ENCODE measurements at places on chromosomes 11 and 22.

DNA sequence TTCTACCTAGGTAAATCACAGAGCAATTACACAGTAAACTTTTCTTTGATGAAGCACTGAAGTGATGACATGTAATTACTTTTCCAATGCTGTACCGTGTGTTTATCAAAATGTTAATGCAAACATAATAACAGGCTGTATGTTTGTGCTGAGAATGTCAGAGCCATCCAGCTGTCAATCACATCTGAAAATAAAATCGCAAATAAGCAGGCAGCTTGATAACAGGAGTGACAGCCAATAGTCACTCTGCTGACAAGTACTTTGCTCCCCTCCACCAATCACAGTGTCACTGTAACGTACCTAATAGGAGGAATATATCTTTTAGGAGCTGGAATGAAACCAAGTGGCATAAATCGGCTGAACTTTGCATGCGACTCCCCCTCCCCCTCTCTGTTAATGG is 119.7 kb downstream of the KIRREL3 start:
- H3K27me3 ChIP-seq = peaks cover 8% of the 10 kb centered on the region
- no peak overlapping the region for H3K4me3 ChIP-seq
- no peaks in the 10 kb centered on the region for H3K4me1 ChIP-seq
- no peak overlapping the region for H3K27ac ChIP-seq
- DNase-seq = no peak
- no peaks in the 10 kb centered on the region for H3K36me3 ChIP-seq

DNA sequence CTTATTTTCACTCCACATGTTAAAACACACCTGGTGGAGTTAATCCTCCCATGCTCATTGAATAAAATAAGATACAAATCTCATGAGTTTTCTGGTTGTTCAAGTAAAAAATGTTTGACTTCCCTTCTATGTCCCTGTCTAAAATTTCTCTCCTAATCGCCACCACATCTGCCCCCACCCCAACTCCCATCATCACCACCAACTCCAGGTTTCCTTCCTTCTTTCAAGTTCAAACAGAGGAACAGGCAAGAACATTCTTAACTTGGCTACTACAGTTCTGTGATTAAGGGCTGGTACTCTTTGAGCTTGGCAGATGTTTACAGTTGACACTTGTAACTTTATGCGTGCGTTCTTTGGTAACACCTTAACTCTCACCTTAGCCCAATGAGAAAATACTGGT is 9.1 kb upstream of the PSMA1 start:
- H3K4me1 ChIP-seq = no peaks in the 10 kb centered on the region
- no peaks in the 10 kb centered on the region for H3K27me3 ChIP-seq

DNA sequence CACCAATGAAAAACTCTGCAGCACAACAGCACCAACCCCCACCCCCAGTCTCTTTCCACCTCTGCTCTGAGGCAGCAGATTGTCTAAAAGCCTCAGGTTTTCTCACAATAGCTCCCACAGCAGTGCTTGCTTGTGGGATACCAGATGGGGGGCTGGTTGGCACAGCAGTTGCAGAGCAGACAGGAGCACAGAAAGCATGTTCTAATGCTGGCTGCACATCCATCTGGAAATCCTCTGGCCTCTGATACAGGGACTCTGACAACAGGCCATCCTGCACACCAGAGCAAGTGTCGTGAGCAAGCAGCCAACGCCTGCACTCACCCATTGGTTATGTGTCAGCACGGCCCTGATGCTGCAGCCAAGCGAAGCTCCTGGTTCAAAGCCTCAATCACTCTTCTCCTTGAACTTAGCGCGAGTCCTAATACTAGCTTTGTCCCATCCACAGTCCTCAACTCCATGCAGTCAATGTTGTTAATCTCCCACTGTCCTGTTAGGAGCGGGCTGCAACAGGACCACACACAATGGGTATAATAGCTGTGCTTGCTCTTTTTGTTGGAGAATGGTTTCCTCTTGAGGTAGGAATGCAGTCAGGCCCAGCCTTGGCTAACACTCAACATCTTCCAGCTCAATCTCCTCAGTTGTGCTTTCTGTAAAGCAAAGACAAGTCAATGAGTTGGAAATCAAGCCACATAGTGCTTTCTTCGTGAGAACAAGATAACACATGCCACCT is 30.3 kb downstream of the VSTM5 start:
- peaks cover 2% of the 10 kb centered on the region for H3K36me3 ChIP-seq
- no peaks in the 10 kb centered on the region for H3K27me3 ChIP-seq
- no peak overlapping the region for H3K27ac ChIP-seq
- H3K4me1 ChIP-seq = no peaks in the 10 kb centered on the region

- no peaks in the 10 kb centered on the region for H3K27me3 ChIP-seq
- no peaks in the 10 kb centered on the region for H3K36me3 ChIP-seq
- H3K4me1 ChIP-seq = no peaks in the 10 kb centered on the region
These were observed 35.2 kb upstream of the LIN7C start for GRCh38 chr11:27541790-27542189.

DNA sequence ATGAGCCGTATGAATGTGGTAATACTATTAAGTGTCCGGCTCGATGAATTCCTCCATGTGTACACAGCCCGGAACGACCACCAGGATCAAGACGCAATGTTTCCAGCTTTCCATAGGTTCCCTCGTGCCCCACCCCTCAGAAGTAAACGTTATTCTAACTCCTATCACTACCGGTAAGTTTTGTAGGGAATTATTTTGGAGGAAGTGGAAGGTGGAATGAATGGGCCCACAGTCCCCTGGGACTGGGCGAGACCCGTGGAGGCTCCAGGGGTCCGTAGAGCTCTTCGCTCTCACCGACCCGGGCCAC is 720 bp upstream of the FAR1 start:
- no peaks in the 10 kb centered on the region for H3K36me3 ChIP-seq
- no peaks in the 10 kb centered on the region for H3K27me3 ChIP-seq
- no peaks in the 10 kb centered on the region for H3K4me1 ChIP-seq
- no peak overlapping the region for H3K4me3 ChIP-seq
- no peak overlapping the region for H3K27ac ChIP-seq

GRCh38 chr11:112042161-112042960 is 17.2 kb downstream of the DLAT start:
- H3K27ac ChIP-seq = no peak overlapping the region
- H3K4me3 ChIP-seq = no peak overlapping the region
- no peaks in the 10 kb centered on the region for H3K27me3 ChIP-seq
- DNase-seq = no peak

GRCh38 chr11:19718951-19719350 is 6.3 kb downstream of the NAV2 start:
- no peak overlapping the region for H3K27ac ChIP-seq
- no peak for DNase-seq
- no peaks in the 10 kb centered on the region for H3K4me1 ChIP-seq
- H3K4me3 ChIP-seq = no peak overlapping the region

GRCh38 chr11:44767421-44767820 is 40.7 kb downstream of the TSPAN18 start:
- peaks cover 5% of the 10 kb centered on the region for H3K27me3 ChIP-seq
- no peaks in the 10 kb centered on the region for H3K36me3 ChIP-seq
- H3K27ac ChIP-seq = no peak overlapping the region
- no peaks in the 10 kb centered on the region for H3K4me1 ChIP-seq
- DNase-seq = no peak
- no peak overlapping the region for H3K4me3 ChIP-seq

DNA sequence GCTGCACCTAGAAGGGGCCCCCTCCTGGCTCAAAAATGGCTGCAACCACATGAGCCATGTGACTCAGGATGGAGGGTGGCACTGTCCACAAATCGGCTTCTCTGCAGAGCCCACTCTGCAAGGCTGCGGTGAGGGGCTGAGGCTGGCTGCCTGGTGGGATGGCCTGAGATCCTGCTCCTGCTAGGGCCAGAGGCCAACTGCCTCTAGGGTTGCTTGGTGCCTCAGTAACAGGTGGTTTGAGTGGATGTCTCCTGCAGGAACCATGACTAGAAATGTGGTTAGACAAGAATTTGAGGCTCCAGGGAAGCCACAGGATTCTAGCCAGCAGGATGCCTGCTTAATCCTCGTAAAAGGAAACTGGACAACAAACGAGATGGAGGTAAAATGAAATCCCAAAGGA is 17.1 kb downstream of the PATZ1 start:
- H3K4me3 ChIP-seq = no peak overlapping the region
- H3K4me1 ChIP-seq = no peaks in the 10 kb centered on the region
- H3K36me3 ChIP-seq = peaks cover 93% of the 10 kb centered on the region
- DNase-seq = no peak

- H3K27ac ChIP-seq = no peak overlapping the region
- DNase-seq = no peak
- H3K4me1 ChIP-seq = no peaks in the 10 kb centered on the region
- no peaks in the 10 kb centered on the region for H3K27me3 ChIP-seq
- H3K36me3 ChIP-seq = no peaks in the 10 kb centered on the region
These were observed 39.5 kb downstream of the MACROD1 start for GRCh38 chr11:64126371-64126770.

DNA sequence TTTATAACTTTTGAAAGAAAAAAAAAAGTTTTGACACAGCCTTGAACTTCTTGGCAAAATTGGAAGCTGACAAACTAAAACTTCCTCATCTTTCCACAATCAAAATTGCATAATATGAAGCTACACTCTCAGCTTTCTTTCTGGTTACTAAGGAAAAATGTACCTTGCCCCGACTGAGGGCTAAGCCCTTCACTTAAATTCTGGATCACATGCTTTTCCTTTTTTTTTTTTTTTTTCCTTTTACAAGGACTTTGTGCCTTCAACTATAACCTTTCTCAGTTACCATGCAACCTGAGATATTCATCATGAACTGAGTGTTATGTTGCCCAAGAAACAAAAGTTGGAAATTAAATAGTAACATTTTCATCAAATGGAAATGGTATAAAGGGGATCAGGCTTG is 188.5 kb upstream of the CARD18 start:
- no peaks in the 10 kb centered on the region for H3K27me3 ChIP-seq
- no peaks in the 10 kb centered on the region for H3K36me3 ChIP-seq
- H3K4me3 ChIP-seq = no peak overlapping the region
- no peaks in the 10 kb centered on the region for H3K4me1 ChIP-seq
- no peak overlapping the region for H3K27ac ChIP-seq

DNA sequence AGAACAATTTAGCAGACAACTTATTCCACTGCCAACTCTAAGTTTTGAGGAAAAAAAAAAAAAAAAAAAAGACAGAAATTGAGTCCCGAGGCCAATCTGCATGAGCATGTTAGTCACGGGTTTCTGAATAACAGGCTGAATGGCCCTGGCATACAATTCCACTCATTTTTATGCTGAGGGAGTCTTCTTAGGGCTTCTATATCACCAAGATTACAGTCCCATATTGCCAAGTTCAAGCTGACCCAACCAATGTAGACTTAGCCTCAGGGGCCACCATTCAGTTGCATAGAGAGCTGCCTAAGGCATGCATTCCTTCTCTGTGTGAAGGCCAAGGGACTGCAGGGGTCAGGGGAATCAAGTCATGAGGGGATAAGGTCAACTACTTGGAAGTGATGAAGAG is 27.5 kb downstream of the KIRREL3 start:
- no peak overlapping the region for H3K27ac ChIP-seq
- H3K4me1 ChIP-seq = no peaks in the 10 kb centered on the region
- no peak for DNase-seq
- peaks cover 15% of the 10 kb centered on the region for H3K27me3 ChIP-seq
- no peak overlapping the region for H3K4me3 ChIP-seq

GRCh38 chr11:66684635-66685034 is 6.9 kb upstream of the RBM4B start:
- no peaks in the 10 kb centered on the region for H3K36me3 ChIP-seq
- no peak overlapping the region for H3K4me3 ChIP-seq
- no peaks in the 10 kb centered on the region for H3K4me1 ChIP-seq
- no peak overlapping the region for H3K27ac ChIP-seq

- DNase-seq = no peak
- H3K4me3 ChIP-seq = no peak overlapping the region
- H3K27ac ChIP-seq = no peak overlapping the region
- peaks cover 5% of the 10 kb centered on the region for H3K27me3 ChIP-seq
- H3K36me3 ChIP-seq = no peaks in the 10 kb centered on the region
These were observed 22.8 kb downstream of the SYN3 start for GRCh38 chr22:33035272-33035863.

DNA sequence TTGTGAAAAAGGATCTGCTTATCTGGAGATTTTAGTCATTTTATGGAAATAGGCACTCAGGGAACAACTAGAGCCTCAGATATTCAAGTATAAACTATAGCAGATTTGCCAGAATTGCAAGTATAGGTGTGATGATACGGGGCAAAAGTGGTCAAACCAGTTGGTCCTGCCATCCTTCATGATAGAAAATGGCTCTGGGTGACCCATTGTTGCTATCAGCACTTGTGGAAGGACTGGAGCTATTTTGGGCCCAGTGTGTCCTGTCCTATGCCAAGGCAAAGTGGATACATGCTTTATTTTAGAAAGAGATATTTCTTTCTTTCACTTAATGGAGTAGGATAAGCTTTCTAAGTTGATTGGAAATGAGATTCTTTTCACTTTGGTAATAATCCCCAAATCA is 85.2 kb downstream of the PPP6R3 start:
- peaks cover 97% of the 10 kb centered on the region for H3K36me3 ChIP-seq
- no peaks in the 10 kb centered on the region for H3K27me3 ChIP-seq
- H3K4me1 ChIP-seq = no peaks in the 10 kb centered on the region
- no peak overlapping the region for H3K27ac ChIP-seq
- DNase-seq = no peak

DNA sequence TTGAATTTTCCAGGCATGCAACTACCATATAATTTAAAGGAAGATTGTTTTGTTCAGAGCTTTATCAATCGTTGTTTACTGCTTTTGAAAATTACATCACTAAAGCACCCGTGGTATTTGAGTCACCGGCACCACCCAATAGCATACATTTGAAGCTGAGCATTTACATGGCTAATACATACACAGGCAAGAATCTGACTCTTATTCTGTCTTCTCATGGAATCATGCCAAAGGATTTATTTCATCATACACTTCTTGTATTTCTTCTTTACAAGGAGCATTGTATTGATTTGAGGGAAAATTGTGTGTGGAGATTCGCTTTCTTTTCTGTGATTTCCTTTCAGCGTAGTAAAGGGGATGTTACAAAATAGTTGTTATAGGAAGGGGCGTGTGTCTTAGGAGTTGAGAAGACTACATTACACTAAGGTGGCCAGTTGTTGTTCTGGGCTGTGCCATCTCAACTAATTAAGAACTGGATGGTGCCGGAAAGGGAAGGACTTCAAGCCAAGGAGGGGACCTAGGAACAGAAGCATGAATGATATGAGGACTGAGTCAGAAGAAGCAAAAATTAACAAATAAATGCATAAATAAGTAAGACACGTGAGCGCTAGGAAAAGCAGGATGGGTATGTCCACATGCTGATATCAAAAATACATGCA is 12.9 kb upstream of the CD3E start:
- no peak overlapping the region for H3K4me3 ChIP-seq
- no peak for DNase-seq
- H3K4me1 ChIP-seq = peaks cover 7% of the 10 kb centered on the region
- H3K27ac ChIP-seq = no peak overlapping the region
- H3K27me3 ChIP-seq = no peaks in the 10 kb centered on the region

Measured in DND-41 (cell line).